Fibroblast of gingiva (primary cell): ENCODE measurements at places on chromosomes 1 and 21.

- no peak for DNase-seq
Measured at GRCh38 chr1:67980028-67980427, 70.4 kb downstream of the DIRAS3 start.

- DNase-seq = no peak
Measured at GRCh38 chr1:201504799-201505502, 2.0 kb downstream of the CSRP1 start.

- DNase-seq = peak; percentile 18
Measured at GRCh38 chr1:204170494-204171155, 4.5 kb upstream of the REN start.

- no peak for DNase-seq
Measured at GRCh38 chr1:228045871-228046270, 36.6 kb upstream of the ARF1 start.

GRCh38 chr1:205977402-205978014, 25.7 kb downstream of the RAB7B start:
- peak; percentile 85 for DNase-seq

DNA sequence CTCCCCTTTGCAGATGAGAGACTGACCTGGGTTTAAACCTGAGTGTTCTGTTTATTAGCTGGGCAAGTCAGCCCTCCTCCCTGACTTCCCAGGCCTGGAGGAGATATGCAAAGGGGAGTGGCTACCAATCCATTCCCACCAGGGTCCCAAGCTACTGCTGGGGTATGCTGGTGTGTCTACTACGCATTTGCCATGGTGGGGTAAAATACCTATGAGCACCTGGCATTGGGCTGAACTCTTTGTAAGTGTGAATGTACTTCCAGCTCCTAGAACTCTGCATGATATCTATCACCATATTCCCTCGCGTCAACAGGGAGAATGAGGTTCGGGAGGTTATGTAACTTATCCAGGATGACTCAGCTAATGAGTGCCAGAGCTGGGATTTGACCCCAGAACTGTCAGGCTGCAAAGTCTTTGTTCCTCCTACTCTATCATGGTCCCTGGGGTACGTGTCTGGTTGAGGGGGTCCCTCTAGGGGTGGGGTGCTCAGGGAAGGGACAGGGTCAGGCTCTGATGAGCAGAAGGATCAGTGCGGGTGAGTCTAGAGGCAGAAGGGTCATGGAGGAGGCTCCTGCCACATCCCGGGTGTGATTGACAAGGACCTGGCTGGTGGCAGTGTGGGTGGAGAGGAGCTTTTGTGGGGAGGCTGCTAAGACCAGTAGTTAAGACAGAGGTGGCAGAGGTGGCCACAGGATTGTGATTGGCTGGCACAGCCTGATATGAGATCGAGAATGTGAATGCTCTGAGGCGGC, 16.7 kb downstream of the AMPD2 start:
- DNase-seq = no peak

DNA sequence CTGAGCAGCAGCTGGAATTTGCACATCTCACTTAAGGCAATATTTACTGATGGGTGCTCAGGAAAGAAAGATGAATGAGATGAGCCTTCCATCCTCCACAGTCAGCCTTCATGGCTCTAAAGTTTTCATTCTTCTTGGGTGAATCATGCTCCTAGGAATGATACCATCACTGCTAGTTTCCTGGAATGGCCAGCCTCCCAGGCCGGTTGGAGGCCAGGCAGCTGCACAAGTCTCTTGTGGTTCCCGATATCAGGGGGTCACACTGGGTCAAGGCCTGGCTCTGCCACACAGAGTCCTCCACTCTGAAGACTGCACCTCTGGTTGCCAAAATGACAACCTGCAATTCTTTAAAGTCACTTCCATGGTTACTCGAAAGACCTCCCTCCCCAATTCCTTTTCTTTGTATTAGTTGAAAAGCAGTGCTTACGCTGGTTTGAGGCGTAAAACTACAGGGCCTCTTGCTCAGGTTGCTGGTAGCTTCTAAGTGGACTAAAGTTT, 46.2 kb upstream of the PALMD start:
- peak; percentile 13 for DNase-seq

GRCh38 chr1:211944733-211945500, 90.4 kb downstream of the INTS7 start:
- peak; percentile 19 for DNase-seq

- peak; percentile 99 for DNase-seq
Measured at GRCh38 chr1:26799479-26800142, 11.9 kb downstream of the PIGV start.

- no peak for DNase-seq
Measured at GRCh38 chr1:39194398-39195051, 10.0 kb upstream of the MACF1 start.

DNA sequence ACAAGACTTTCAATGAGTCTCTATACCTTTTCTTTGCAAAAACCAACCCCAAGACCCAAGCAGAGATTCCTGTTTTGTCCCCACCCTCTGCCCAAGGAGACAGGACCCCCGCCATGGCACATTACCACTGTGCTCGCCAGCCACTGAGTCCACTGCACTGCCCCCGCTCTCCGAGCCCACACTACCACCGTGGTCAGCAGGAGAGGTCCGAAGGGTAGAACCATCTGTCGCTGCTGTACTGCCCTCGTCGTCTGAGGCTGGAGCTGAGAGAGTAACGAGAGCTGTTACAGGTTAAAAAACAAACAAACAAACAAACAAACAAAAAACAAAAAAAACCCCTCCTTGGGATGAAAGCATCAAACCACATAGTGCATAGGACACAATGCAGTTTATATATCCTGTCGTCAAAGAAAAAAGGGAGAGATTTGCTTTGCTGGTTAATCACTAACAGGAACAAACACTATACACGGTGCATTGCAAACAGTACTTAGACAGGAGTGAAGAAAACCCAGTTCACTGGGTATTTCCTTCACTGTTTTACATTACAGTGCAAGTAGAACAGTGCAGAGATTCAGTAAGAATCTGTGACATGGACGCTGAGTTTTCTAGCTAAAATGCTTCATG, 71.0 kb downstream of the UBR4 start:
- no peak for DNase-seq

DNA sequence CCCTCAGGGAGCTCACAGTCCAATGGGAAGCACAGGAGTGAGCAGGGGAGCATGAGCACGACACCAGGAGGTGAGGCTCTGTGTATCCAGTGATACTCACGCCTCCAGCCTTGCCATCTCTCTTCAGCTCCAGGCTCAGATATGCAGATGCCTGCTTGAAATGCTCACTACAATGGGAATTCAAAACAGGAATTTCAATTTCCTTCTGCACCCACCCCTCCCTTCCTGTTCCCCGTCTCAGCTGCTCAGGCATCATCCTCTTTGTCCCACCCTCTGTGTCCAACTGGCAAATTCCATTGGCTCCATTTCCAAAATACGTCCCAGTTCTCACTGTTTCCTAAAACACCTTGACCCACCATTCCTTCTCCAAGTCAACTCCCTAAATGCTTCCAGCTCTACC, 58.9 kb downstream of the FBXO2 start:
- DNase-seq = no peak

DNA sequence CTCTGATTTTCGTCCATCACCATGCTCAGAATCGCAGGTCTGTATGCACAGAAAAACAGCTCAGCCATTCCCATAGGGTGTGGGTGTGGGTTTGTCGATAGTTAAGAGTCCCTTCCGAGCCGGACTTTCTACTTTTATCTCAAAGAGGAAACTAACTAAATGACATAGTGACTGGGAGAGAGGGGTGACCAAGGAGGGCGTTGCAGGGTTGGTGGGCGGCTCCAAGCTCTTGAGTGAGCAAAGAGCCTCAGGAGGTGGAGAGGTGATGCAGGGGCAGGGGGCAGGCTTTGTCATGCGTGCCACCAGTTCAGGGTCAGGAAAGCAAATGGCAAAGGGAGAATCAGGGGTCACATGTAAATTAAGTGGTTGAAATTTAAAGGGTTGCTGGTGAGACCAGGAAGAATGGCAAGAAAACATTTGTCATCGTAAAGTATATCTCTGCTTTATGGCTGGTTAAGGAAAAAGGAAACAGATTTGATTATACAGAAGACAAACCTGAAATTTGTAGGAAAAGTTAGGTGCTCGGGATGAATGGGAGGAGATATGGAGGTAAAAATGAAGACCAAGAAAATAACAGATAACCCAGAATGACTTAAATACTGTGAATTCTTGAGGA, 249.0 kb downstream of the SETD4 start:
- DNase-seq = no peak

DNA sequence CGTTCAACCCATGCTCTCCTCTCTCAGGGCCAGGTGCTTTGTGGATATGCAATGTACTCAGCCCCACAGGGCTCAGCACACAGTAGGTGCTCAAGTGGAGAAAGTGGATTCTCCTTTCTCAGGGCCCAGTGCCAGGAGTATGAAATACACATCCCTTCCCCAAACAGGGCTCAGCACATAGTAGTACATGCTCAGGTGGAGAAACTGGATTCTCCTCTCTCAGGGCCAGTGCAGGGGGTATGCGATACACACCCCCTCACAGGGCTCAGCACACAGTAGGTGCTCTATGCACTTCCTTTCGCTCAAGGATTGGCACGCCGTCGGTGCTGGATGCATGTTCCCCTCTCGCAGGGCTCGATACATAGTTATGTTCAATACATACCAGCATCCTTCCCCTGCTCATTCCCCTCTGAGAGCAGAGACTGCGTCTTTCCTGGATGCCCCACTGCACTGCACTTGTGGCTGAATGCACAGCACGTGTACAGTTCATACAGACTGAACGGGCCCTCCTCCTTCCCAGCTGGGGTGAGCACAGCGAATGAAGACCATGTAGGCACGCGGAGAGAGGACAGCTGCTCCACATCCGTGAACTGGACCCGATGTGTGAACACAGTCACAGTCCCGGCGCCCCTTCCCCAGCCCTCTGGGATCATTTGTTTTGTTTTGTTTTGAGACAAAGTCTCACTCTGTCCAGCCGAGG, 16.6 kb upstream of the DISP3 start:
- DNase-seq = no peak

DNA sequence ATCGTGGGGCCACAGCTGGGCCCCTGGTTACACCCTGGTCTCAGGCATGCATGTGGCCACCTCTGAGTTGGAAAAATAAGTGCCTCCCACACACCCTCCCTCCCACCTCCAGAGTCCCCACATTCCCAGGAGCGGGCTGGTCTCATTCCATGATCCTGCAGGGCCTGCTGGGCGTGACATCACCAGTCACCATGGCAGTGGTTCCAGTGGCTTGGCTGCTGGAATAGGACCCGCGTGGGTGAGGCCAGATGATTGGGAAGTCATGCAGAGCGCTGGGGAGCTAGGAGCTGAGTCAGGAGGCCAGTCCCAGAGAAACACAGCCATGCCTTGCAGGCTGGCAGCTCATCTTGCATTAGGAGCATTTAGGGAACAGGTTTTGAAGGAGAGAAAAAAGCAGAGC, 125.4 kb upstream of the TMEM51 start:
- DNase-seq = peak; percentile 80

DNA sequence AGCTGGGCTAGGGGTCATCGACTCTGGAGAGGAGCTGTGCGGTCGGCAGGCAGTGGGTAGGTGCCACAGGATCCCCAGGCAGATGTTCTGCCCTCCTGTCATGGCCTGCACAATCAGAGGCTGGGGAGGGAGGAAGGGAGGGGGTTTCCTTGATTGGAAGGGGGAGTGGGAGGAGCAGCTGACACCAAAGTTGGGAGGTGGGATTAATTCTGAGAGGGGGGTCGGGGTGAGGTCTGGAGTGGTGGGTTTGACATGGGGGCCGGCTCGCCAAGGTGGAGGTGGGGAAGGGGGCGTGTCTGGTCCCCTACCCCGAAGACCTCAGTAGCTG, 651 bp upstream of the HPCA start:
- DNase-seq = no peak

DNA sequence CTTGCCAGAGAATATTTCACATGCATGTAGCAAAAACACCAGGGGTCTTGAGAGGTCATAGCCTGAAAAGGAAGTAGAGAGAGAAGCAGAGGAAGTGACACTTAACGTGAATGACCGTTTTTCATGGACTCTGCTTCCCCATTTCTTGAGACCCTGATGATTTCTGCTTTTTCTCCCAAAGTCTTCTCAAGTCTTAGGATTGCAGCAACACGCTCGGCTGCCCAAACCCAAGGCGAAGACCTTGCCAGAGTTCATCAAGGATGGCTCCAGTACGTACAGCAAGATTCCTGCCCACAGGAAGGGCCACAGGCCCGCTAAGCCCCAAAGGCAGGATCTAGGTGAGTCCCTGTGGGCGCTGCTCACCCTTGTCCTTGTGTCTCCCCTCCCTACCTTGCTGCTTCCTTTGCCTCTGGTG, 12.8 kb downstream of the THEMIS2 start:
- no peak for DNase-seq

- no peak for DNase-seq
Measured at GRCh38 chr1:30508611-30509010, 214.8 kb downstream of the MATN1 start.

DNA sequence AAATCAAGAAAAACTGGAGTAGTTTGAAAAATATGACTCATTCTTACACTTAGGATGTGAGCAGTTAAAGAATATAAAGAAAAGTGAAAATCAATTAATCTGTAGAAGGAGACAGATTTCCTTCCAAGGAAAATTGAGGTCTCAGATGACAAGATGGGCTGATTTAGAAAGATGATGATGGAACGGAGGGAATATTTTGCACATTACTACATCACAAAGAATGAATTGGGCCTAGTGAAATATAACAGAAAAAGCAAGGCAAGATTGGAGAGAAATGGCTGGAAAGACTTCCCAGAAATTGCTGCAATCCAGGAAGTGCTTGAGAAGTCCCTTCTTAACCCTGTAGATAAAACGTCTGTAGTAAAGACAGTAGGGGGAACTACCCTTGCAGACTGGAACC, 169.1 kb upstream of the SYT6 start:
- DNase-seq = no peak

- no peak for DNase-seq
Measured at GRCh38 chr1:2009101-2010053, 5.8 kb upstream of the CFAP74 start.

DNA sequence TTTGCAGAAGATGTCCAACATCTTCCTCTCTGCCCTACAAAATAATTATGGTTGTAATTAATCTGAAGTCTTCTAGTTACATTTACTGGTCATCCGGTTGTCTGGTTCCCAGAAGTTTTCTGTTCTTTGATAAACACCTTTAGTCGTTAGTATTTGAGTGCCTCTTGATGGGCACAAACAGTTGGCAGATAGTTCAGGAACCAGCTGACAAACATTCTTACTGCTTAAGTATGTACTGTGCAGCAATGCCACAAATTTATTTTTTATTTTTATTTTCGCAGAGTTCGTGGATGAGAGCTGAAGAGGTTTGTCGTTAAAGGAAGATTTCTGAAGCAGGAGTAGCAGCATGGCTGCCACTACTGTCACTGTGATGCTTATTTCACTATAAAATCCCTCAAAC, 84.7 kb downstream of the RABGAP1L start:
- no peak for DNase-seq
